Ascending aorta (tissue), 2 donors: ENCODE measurements at places on chromosomes 11 and 22. TPM values are rescaled to one million over a fixed set of nuclear protein-coding genes. Genes with fewer than 3 reads are reported as not detected.

DNA sequence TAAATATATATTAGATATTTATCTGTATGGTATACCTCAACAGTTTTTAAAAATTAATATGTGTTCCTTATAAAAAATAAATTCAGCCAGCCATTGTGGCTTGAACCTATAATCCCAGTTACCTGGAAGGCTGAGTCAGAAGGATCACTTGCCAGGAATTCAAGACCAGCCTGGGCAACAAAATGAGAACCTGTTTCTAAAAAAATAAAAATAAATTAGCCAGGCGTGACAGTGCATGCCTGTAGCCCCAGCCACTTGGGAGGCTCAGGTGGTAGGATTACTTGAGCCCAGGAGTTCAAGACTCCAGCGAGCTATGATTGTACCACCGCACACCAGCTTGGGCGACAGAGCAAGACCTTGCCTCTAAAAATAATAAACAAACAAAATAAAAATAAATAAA lies 54.9 kb downstream of the PHF21A start:
- no peaks in the 10 kb centered on the region for H3K27me3 ChIP-seq
- DNase-seq: no peak
- no peak overlapping the region for H3K27ac ChIP-seq
- no peaks in the 10 kb centered on the region for H3K4me1 ChIP-seq
- no peak overlapping the region for H3K4me3 ChIP-seq

PARVB gene
- 33.8 TPM for total RNA-seq

GRCh38 chr11:85167038-85167437 lies 460.1 kb downstream of the DLG2 start:
- H3K27ac ChIP-seq: no peak overlapping the region
- DNase-seq: no peak
- H3K27me3 ChIP-seq: no peaks in the 10 kb centered on the region
- H3K36me3 ChIP-seq: no peaks in the 10 kb centered on the region
- H3K4me3 ChIP-seq: no peak overlapping the region
- H3K4me1 ChIP-seq: no peaks in the 10 kb centered on the region

GRCh38 chr11:94032725-94033124 lies 11.6 kb downstream of the HEPHL1 start:
- DNase-seq: no peak

DNA sequence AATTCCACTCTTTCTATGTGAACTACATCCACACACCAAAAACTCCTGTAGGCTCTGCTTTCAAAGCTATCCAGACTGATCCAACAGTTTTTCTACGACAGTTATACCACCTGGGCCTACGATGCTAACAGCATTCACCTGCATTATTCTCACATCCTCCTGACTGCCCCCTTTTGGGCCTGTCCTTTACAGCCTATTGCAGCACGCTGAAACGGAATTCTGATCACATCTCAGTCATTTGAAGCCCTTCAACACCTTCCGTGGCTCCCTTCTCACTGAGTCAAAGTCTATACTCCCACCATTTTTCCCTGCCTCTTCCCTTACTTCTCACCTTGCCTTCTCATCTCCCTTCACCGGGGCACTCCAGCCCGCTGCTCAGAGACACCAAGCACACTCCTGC lies 791.3 kb upstream of the KIRREL3 start:
- no peaks in the 10 kb centered on the region for H3K4me1 ChIP-seq
- H3K4me3 ChIP-seq: no peak overlapping the region
- no peaks in the 10 kb centered on the region for H3K36me3 ChIP-seq
- no peak overlapping the region for H3K27ac ChIP-seq
- H3K27me3 ChIP-seq: no peaks in the 10 kb centered on the region

DNA sequence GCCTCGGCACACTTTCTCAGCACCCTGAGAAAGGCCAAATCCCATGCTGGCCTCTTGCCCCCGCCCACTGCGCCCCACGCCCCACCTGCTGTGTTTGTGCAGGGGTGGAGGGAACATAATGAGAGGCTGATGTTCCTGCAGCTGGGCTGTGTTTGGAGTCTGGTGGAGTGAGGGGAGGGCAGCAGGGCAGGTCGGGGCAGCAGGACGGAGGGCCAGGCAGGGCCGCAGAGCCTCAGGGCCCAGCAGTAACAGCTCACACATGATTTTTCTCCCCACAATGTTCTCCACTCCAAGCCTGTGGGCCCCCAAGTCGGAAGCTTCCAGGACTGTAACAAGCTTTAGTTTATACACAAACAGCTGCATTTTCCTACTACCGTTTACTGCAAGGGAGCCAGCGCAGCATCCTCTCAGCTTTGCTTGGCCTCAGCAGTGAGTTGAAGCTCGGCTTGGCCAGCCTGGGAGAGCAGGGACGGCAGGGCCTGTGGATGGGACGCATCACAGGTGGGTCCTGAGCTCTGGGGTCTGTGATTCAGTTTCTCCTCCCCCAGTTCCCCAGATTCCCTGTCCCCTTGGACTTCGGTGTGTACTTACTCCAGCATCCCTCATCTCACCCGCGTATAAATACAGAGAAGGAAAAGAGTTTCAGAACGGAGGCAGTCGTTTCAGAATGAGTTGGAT lies 51.0 kb downstream of the RPUSD4 start:
- no peaks in the 10 kb centered on the region for H3K36me3 ChIP-seq
- H3K4me1 ChIP-seq: no peaks in the 10 kb centered on the region
- no peak overlapping the region for H3K4me3 ChIP-seq
- DNase-seq: no peak
- H3K27ac ChIP-seq: no peak overlapping the region

DNA sequence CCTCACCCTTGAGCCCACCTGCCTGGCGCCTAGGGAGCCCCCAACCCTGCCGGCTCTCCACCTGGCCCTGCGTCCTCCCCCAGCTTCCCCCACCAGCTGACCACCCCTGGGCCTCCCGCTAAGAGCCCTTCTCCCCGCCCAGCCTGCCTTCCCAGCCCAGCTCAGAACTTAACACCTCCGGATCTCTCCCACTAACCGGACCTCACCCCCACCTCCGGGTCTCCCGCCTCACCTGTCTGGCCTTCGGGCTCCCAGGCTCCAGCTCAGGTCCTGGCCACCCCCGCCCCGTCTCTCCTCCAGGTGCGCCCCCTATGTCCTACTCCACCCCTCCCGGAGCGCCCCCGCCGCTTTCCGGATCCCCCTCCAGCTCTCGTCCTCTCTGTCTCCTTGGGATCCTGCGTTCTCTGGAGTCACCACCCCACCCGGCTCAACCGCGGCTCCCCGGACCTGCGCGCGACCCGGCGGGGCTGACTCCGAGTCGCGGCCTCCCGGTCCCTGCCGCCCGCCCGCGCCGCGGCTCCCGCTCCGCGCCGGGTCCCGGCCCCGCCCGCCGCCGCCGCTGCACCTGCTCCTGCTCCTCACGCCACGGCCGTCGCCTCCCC lies at the start of gene KCNJ11:
Gene KCNJ11, minus strand, starts transcription at position 51 of the 602 bp plus-strand sequence. CDS start 568 bp downstream, outside the sequence.
- peaks cover 7% of the 10 kb centered on the region for H3K4me1 ChIP-seq
- H3K27ac ChIP-seq: peak within 1 kb of the TSS; percentile 20
- peak within 1 kb of the TSS; percentile 67 for H3K4me3 ChIP-seq

GRCh38 chr11:116605543-116606459 lies 167.0 kb downstream of the BUD13 start:
- H3K4me1 ChIP-seq: no peaks in the 10 kb centered on the region
- H3K27ac ChIP-seq: no peak overlapping the region
- peak; percentile 31 for DNase-seq
- no peaks in the 10 kb centered on the region for H3K36me3 ChIP-seq
- H3K27me3 ChIP-seq: no peaks in the 10 kb centered on the region
- no peak overlapping the region for H3K4me3 ChIP-seq

DNA sequence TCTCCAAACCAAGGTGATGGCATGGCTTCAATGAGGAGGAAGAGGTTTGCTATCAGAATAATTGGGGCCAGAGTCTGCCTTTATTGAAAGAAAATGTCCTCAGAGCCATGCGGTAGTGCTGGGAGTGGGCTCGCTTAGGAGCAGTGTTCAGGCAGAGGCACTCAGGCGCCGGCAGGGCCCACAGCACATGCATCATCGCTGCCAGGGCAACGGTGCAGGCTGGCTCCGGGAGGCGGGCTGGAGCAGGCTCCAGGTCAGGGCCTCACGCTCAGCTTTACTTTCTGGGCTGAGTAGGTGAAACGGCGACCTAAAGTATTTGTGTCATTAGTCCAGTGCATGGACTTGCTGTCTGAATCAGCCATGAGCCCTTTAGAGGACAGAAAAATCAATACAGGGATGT lies 169.9 kb upstream of the CCDC90B start:
- no peaks in the 10 kb centered on the region for H3K4me1 ChIP-seq
- no peak overlapping the region for H3K4me3 ChIP-seq
- H3K27me3 ChIP-seq: no peaks in the 10 kb centered on the region
- no peaks in the 10 kb centered on the region for H3K36me3 ChIP-seq
- no peak for DNase-seq

- no peak for DNase-seq
- H3K27ac ChIP-seq: peak overlapping the region; percentile 92
- H3K36me3 ChIP-seq: peaks cover 21% of the 10 kb centered on the region
- H3K4me3 ChIP-seq: no peak overlapping the region
- peaks cover 72% of the 10 kb centered on the region for H3K4me1 ChIP-seq
These were observed 72.0 kb downstream of the ZBTB16 start for GRCh38 chr11:114131461-114131864.

DNA sequence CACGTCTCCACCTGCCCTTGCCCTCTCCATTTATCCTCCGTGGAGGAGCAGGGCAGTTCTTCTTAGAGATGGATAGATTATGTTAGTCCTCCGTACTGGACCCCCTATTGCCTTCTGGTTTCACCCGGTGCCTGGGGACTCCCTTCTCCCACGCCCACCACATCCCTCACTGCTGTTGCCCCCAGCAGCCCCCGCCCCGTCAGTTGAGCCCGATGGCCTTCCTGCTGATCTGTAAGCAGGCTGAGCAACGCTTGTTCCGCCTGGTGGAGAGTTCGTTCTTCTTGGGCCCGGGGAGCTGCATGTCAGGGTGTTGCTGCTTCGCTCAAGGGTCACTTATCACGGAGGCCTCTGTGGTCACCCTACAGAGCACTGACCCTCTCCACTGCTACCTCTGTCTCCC lies 34.2 kb downstream of the B3GAT1 start:
- DNase-seq: no peak
- H3K27me3 ChIP-seq: no peaks in the 10 kb centered on the region
- no peaks in the 10 kb centered on the region for H3K36me3 ChIP-seq
- H3K27ac ChIP-seq: no peak overlapping the region
- H3K4me1 ChIP-seq: no peaks in the 10 kb centered on the region
- H3K4me3 ChIP-seq: no peak overlapping the region

SYT12 gene
- total RNA-seq: 6.3 TPM

RHOD gene
- 82.6 TPM for total RNA-seq
